Left colon (tissue), 2 donors: ENCODE measurements at places on chromosomes 2 and 18. TPM values are rescaled to one million over a fixed set of nuclear protein-coding genes. Genes with fewer than 3 reads are reported as not detected.

The CFC1B gene
- total RNA-seq = not detected

GRCh38 chr18:25875551-25876240, 214.7 kb downstream of the SS18 start:
- no peak for DNase-seq

The SLC30A3 gene
- not detected for total RNA-seq

The WDR35 gene
- 3.1 TPM for total RNA-seq

The GPATCH11 gene
- total RNA-seq = 4.1 TPM
